ENCODE measurements at places on chromosomes 13 and 19.

DNA sequence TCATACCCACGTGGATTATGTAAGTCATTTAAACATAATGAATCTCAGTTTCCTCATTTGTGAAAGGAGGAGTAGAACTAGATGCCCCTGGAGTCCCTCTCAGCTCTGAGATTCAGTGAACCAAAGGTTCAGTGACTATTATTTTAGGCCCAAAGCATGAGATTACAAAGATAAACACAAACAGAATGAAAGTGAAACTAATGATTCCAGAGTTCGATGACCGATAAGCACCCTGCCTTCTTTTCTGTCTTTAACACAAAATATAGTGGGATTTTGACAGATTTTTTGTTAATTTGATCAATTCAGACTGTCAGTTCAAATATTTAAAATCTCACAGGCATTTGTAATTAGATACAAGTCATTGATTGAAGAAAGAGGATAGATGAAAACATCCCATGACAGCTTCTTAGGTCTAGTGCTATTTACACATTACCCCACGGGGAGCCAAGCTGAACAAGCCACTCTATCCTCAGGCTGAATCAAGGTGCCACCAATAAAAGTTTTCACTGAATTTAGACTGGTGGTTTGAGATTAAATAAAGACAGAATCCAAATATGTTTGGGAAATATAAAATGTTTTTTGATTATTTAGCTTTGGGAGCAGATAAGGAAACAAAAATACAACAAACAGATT lies 64.6 kb upstream of the RAP2A start:
- peak; percentile 27 for DNase-seq

- DNase-seq = peak; percentile 41
Observed at GRCh38 chr13:51614350-51614786, 30.1 kb downstream of the WDFY2 start.

- DNase-seq = no peak
Observed at GRCh38 chr13:27293873-27294515, 23.4 kb downstream of the RASL11A start.

DNA sequence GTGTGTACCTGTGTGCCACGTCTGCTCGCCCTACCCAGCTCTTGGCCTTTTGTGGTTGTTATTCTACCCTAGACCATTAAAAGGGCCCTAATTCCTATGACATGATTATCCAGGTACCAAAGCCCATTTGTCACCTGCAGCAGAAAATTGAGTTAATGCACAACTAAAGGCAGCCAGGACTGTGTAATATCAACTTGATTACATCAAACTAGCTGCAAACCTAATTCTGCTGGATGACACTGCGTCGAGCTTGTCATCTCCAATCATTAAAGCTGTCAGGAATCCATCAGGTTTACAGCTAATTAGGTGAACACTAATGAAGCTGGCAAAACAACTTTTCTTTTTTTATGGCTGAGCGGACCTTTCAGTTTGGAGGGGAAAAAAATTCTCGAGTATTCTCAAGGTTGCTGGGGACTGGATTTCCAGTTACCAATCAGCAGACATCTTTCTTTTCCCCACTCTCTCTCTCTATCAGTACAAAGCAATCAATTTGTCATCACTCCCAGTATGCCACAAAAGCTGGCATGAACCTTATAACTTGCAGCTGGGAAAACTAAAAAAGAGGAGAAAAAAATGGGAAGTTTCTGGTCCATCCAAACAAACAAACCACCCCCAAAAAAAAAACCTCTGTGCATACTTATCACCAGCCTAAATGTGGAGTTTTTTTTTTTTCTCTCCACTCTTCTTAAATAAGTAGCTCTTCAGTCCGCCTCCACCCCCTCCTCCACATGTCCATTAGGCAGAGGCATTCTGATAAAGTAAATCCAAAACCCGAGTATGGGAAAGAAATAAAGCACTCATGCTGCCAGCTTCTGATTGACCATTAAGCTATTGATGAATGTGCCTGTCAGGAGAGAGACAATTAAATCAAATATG lies 2.8 kb downstream of the TSHZ3 start:
- DNase-seq = no peak

DNA sequence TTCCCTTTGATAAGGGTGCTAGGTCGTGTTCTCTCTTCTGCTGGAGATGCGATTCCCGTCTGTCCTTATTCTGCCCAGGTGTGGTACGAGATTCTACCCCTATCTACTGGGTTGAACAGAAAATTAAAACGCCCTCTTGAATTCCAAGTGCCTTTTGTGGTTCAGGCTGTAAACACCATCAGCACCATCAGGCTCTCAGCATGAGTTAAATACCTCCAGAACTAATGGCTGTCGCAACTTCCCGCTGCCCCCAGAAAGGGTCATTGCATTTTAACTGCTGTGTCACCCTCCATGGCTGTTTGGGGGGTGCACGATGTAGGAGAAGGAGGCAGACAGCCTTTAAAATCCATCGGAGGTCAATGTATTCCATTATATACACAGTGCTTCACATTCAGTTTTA lies 177.4 kb downstream of the OXGR1 start:
- no peak for DNase-seq

GRCh38 chr19:16160943-16161560 lies 12.3 kb downstream of the CIB3 start:
- peak; percentile 53 for DNase-seq

DNA sequence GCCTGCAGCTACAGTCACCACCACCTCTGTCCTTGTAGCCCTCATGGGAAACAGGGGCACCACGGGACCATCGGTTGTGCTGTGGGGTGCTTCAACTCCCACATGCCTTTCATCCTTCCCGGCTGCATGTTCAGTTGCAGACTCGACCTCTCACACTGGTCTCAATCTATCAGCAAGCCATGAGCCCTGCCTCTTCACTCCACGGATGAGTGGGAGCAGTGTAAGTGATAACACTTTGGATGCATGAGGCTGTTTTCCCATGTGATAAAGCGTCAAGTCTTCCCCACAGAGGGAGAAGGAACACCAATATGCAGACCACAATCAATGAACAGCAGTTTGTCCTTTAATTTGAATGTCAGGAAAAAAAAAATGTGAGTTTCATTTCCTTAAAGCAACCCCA lies 12.2 kb downstream of the SERP2 start:
- no peak for DNase-seq

DNA sequence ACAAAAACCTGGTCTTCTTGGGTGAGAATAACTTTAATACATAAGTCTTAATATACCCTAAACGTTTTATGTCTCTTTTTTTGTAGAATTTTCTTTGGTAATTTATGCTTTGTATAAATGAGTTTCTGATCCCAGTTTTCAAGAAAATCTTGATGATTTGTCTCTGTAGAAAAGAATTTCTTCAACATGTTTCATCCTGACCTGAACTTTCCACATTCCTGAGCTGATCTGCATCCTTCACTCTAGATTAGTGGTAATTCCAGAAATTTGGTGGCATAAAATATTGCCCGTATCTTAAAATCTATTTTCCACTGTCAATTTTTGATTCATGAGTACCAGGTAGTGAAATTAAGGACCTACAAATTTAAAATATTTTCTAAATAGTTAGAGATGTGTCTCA lies 16.3 kb downstream of the ZNF714 start:
- no peak for DNase-seq

DNA sequence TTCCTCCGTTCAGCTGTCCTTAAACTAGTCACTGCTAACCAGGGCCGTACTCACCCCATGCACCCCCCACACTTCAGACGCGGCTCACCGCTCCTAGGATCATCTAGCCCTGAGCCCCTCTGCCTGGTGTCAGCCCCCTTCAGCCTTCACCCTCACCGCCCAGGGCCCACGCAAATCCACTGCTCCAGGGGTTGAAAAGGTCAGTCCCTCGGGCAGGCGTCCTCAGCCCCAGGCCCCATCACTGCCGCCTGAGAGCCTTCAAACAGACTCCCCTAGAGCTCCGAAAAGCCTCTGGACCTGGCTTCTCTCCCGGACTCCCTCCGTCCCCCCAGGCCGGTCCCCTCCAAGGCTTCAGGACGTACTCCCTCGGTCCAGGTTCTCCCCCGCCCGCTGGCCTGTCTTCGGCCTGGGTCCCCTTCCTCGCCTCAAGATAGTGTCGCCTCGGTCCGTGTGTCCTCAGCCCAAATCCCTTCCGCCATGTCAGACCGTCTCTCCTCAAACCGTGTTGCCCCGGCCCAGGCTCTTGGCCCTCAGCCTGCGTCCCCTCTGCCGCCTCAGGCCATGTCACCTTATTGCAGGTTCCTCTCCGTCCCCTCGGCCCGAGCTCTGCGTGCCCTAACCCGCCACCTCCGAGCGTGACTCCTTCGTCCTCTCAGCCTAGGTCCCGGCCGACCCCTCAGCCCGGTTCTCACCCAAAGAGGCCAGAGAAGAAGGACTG lies 553 bp downstream of the NAPA start:
- DNase-seq = no peak

GRCh38 chr19:15445807-15446376 lies 3.9 kb downstream of the WIZ start:
- DNase-seq = no peak

GRCh38 chr13:20197361-20197834 lies 4.7 kb upstream of the GJB2 start:
- DNase-seq = peak; percentile 66

DNA sequence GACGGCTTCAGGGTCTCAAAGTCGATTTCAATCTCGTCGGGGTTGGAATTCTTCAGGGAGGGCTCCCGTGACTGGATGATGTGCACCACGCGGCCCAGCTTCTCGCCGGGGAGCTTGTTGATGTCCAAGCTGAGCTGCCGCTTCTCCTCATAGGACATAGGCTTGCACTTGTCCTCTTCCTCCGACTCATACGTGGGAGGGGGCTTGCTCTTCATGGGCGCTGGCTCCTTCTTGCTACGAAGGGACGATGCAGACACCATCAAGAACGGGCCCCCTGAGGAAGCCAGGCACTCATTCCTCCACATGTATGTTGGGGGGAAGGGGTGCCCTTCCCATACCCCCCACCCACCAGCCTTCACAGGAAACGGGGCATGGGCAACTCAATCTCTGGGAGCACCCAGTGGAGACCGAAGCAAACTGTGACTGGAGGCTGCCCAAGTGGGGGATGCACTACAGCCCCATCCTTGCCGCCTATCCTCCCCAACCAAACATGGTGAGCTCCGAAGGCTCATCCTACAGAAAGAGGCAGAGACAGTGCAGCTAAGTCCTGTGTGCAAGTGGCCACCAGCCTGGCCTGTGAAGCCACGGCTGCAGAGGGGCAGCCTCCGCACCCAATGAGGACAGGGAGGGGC lies 23.2 kb upstream of the EPHX3 start:
- DNase-seq = no peak

DNA sequence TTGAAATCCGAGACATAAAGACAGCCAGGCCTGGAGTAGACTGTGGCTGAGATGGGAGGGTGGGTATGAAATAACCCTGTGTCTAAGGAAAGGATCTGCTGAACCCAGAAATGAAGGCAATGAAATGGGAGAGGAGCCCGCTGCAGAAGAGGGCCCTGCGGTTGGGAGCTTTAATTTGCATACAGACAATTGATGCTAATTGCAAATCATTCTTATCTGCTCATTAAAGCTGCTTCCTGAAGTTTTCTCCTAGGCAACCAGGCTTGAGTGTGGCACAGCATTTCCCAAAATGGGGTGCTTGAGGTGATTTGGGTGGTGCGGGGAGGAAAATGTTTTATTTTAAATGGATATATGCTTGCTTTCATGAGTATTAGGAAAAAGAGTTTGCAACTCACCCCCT lies 55.4 kb downstream of the DPF1 start:
- DNase-seq = no peak

DNA sequence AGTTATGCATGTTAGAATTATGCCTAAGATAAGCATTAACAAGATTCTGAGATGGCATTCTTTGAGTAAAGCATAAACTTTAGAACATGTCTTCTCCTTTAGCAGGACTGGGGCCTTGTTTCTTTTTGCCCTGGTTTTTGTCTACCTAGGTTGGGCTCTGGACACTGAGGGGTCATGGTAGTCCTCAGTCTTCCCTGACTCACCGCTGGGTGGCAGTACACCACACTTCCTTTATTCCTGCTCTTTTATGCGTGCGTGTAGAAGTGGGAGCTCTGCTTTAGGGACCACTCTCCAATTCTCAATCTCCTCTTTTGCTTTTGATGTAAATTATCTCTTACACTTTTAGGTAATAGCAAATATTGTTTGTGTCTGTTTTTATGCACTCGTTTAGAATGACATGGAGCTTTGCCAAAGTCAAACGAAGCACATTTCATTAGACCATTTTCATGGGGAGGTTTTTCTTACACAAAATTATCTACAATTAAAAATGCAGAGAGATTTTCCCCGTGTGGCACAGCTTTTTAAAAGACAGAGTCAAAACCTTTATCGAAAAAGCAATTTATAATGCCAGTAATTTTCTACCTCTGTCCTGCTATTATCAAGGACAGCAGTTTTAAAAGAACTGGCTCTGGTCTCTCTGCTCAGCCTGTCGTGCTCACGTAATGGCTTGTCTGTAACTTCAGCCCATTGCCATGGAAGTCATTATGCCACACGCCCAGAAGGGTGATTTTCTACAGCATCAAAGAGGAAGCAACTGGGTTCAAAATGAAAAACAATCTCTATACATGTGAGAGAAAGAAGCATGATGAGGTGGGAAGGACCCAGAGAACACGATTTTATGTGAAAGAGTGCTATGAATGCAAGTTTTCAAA lies 413.9 kb downstream of the COG6 start:
- DNase-seq = peak; percentile 77

- DNase-seq = no peak
Observed at GRCh38 chr13:50629497-50629896, 214.0 kb downstream of the DLEU7 start.

DNA sequence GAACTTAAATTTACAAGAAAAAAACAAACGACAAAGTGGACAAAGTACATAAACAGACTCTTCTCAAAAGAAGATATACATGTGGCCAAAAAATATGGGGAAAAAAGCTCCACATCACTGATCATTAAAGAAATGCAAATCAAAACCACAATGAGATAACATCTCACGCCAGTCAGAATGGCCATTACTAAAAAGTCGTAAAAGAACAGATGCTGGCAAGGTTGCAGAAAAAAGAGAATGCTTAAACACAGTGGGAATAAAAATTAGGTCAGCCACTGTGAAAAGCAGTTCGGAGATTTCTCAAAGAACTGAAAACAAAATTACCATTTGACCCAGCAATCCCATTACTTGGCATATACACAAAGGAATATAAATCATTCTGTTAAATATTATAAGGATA lies 132.7 kb downstream of the UGGT2 start:
- no peak for DNase-seq

- no peak for DNase-seq
Observed at GRCh38 chr19:15291548-15292021, 40.8 kb downstream of the BRD4 start.

GRCh38 chr19:7863971-7864689 lies 10.1 kb downstream of the PRR36 start:
- DNase-seq = no peak

DNA sequence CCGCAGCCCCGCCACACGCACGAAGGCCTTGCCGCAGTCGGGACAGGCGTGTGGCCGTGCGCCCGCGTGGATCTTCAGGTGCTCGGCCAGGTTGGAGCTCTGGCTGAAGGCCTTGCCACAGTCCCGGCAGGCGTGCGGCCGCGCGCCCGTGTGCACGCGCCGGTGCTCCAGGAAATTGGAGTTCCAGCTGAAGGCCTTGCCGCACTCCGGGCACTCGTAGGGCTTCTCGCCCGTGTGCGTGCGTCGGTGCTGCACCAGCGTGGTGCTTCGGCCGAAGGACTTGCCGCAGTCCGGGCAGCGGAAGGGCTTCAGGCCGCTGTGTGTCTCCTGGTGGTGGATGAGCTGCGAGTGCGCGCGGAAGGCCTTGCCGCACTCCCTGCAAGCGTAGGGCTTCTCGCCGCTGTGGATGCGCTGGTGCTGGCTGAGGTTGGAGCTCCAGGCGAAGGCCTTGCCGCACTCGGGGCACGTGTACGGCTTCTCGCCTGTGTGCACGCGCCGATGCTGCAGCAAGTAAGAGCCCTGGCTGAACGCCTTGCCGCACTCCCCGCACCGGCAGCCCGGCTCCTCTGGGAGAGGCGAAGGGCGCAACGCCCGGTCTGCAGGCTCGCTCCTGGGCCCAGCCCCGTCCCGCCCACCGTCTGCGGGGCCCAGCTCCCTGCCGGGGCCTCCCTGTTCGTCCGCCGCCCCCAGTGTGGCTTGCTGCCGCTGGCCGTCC lies 3.6 kb upstream of the A1BG start:
- DNase-seq = peak; percentile 23

Data from GM03348 (cell line).